GM12878 (cell line): ENCODE measurements at places on chromosomes 7 and 10.

DNA sequence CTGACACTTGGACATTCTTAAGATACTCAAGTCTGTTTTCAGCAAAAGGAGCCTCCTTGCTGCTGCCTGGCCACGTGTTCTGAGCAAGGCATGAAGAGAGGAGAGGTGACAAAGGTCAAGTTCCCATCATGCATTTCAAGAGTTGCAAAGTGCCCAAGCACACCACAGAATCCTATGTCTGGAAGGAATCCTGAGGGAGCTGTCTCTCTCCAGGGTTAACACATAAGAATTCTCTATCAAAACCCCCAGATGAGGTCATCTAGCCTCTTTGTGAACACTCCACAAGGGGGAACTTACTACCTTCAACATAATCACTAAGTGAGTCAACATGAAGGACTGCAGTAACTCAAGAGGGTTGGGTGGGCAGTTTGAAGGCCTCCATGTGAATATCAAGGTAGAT is 155.5 kb downstream of the RNF216 start:
- DNase-seq = no peak

GRCh38 chr10:119724593-119725516 is 995 bp upstream of the INPP5F start:
- no peak for DNase-seq

DNA sequence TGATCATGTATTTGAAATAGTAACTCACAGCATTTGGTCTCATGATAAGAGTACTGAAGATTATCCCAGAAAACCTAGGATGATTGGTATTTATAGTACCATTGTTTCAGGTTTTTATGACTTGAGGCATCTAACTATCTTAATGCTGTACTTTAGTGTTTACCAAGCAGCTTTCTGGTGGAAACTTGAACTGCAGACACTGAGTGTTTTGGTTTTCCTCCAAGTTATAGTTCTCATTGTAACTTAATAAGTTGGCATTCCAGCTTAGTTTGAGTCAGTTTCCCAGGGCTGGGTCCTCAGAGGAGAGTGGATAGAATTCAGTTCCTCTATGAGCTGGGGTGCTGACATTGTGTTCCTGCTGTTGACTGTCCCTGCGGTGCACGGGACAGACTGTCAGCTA is 50.4 kb downstream of the SEC23IP start:
- DNase-seq = no peak

- no peak for DNase-seq
Measured at GRCh38 chr10:60286559-60286958, 103.1 kb downstream of the ANK3 start.

- DNase-seq = no peak
Measured at GRCh38 chr10:24851629-24852028, 100.8 kb downstream of the PRTFDC1 start.

DNA sequence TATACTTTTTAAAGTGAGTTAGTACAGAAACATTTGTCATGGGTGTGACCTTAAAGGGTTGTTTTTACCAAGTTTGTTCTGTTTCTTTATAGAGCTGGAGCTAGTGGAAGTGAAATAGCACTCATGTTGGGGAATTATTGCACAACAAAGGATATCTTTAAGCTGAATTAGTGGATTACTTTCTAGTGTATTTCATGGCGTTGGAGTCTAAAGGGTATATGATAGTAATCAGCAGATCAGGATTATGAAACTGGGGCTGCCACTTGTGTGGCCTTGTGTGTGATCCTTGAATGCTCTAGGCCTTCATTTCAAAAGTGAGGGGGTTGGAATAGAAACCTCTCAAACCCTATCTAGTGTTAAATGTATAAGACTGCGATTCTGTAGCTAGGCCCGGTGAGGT is 123.6 kb downstream of the LYZL1 start:
- DNase-seq = no peak

DNA sequence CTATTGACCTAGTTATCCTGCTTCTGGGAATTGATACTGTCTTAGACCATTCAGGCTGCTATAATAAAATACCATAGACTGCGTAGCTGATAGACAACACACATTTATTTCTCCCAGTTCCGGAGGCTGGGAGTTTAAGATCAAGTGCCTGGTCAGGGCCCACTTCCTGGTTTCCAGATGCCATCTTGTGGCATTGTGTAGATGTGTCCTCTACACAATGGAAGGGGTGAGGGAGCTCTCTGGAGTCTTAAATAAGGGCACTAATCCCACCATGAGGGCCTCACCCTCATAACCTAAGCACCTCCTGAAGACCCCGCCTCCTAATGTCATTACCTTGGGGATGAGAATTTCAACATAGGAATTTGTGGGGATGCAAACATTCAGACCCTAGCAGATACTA is 62.4 kb downstream of the SLC35B4 start:
- no peak for DNase-seq

GRCh38 chr7:101177644-101178043 is 2.4 kb downstream of the NAT16 start:
- no peak for DNase-seq
